ENCODE measurements at places on chromosomes 12 and 14.

GRCh38 chr12:85440271-85440670 is 160.3 kb downstream of the ALX1 start:
- H3K27ac ChIP-seq = no peak overlapping the region
- no peak for DNase-seq
- H3K4me1 ChIP-seq = no peaks in the 10 kb centered on the region
- H3K27me3 ChIP-seq = no peaks in the 10 kb centered on the region

DNA sequence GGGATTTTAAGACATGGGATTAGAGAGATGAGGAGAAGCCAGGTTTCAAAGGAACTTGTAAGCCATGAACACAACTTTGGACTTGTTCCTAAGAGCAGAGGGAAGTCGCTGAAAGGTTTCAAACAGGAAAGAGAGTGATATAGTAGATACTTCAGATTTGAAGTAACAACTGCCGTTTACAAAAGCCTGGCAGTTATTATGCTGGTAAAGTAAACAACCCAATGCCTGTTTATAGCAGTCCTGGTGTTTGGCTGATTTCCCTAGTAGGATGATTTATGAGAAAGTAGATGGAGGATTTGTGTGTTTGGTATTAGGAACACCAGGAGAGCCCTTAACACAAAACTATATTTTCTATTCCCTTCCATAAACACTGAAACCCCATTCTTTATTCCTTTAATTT is 285.7 kb downstream of the RMST start:
- H3K27me3 ChIP-seq = no peaks in the 10 kb centered on the region
- no peak overlapping the region for H3K27ac ChIP-seq
- DNase-seq = no peak
- no peaks in the 10 kb centered on the region for H3K4me1 ChIP-seq

GRCh38 chr14:66629499-66629898 is 121.6 kb downstream of the GPHN start:
- no peaks in the 10 kb centered on the region for H3K27me3 ChIP-seq
- H3K36me3 ChIP-seq = no peaks in the 10 kb centered on the region
- no peak overlapping the region for H3K27ac ChIP-seq
- H3K4me3 ChIP-seq = no peak overlapping the region
- no peaks in the 10 kb centered on the region for H3K4me1 ChIP-seq
- no peak for DNase-seq

DNA sequence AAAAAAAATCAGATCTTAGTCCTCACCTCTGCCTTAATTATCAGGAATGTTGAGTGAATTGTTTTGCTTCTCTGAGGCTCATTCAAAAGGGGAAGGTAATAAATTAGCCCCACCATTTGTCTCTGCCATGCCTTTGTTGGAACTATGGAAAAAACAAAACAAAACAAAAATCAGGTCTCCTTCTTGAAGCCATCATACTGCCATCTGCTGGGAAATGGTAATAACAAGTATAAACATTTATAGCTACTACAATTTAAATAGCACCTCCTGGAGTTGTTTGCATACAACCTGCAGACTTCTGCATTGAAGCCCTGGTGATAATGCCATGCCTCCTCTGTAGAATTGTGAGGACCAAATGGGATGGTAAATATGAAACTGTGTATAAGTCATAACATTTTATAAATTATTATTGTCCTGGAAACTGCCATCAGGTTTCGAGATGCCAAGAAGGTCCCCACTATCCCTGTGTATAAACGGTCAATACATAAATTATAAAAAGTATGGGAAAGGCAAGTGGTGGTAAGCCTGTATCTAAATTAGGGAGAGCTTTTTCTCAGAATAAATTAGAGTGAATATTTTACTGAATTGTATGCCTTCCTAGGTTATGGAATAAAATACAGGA is 87.2 kb upstream of the FGD4 start:
- peaks cover 3% of the 10 kb centered on the region for H3K4me1 ChIP-seq
- H3K4me3 ChIP-seq = no peak overlapping the region
- no peak for DNase-seq
- no peaks in the 10 kb centered on the region for H3K27me3 ChIP-seq
- no peak overlapping the region for H3K27ac ChIP-seq
- no peaks in the 10 kb centered on the region for H3K36me3 ChIP-seq

DNA sequence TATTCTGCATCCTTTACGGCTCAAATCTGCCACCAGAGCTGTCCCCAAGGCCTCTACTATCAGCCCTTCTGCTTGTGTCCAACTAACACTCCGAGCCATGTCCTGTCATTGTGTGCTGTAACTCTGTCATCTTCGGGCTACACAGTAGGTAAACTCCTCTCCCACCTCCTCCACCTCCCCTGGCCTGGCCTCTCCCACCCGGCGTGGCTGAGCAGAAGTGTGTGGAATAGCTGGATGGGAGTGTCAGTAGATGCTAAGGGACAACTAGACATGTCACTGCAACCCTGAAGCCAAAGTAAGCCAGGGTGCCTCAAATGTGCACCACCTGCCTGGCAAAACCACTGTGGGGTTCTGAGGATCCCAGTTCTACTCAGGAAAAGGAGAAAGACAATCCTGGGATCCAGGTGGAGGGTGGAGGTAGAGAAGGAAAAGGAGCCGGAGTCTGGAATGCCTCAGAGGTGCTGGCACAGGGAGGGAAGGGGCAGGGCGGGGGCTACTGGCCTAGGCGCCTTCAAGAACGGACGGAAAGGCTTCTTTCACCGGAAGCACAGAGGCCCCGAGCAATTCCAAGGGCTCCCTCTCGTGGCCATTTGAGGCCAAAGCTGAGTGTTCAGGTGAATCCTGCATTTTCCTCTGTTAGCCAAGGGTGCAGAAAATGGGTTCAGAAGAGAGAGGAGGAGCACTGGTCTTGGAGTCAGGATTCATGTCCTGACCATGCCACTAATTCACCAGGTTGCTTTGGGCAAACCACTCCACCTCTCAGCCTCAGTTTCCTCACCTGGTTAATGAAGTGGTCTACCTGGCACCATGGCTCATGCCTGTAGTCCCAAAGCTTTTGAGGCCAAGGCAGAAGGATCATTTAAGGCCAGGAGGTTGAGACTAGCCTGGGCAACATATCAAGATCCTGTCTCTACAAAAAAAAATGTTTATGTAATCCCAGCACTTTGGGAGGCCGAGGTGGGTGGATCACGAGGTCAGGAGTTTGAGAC is 20.5 kb upstream of the FAM181A start:
- no peak overlapping the region for H3K4me3 ChIP-seq
- H3K36me3 ChIP-seq = no peaks in the 10 kb centered on the region
- H3K27ac ChIP-seq = no peak overlapping the region
- H3K4me1 ChIP-seq = peaks cover 5% of the 10 kb centered on the region
- H3K27me3 ChIP-seq = no peaks in the 10 kb centered on the region

GRCh38 chr12:58922849-58923248 is 2.5 kb upstream of the LRIG3 start:
- no peaks in the 10 kb centered on the region for H3K36me3 ChIP-seq
- DNase-seq = no peak
- H3K27ac ChIP-seq = no peak overlapping the region
- H3K4me3 ChIP-seq = no peak overlapping the region
- peaks cover 8% of the 10 kb centered on the region for H3K27me3 ChIP-seq
- peaks cover 4% of the 10 kb centered on the region for H3K4me1 ChIP-seq

GRCh38 chr12:1559676-1560091 is 34.7 kb downstream of the FBXL14 start:
- no peaks in the 10 kb centered on the region for H3K36me3 ChIP-seq
- peaks cover under 1% of the 10 kb centered on the region for H3K27me3 ChIP-seq

GRCh38 chr12:124032265-124032886 is 59.4 kb downstream of the ZNF664 start:
- peaks cover 14% of the 10 kb centered on the region for H3K27me3 ChIP-seq
- DNase-seq = peak; percentile 5
- no peaks in the 10 kb centered on the region for H3K36me3 ChIP-seq
- no peaks in the 10 kb centered on the region for H3K4me1 ChIP-seq

DNA sequence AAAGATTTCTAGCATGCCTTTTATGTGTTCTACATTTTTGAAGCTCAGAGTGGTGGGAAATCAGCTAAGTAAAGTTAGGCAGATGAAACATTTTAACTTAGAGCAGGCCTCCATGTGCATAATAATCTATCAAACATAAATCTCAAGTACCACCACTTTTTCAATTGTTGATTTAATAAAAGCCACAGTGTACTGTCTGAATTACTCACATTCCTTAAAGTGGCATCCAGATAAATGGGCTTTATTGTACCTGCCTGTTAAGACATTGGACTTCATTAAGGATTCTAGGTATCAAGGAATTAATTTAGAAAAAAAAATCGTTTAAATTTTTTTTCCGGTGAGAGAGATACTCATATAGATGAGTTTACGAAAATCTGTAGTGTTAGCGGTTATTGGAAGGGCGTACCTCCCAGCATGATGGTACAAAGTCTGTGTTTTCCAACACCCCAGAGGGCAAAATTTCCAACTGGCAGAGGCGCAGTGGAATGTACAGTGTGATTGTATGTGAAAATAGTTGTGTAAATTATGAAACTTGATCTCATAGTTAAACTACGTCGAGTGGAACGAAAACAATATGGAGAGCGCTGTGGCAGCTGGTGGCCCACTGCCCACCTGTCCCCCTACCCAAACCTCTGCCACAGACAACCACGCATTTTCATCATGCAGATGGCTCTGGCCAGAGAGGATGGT is 25.0 kb downstream of the ELK3 start:
- DNase-seq = no peak
- H3K4me3 ChIP-seq = no peak overlapping the region
- H3K36me3 ChIP-seq = peaks cover 25% of the 10 kb centered on the region
- H3K27ac ChIP-seq = no peak overlapping the region

DNA sequence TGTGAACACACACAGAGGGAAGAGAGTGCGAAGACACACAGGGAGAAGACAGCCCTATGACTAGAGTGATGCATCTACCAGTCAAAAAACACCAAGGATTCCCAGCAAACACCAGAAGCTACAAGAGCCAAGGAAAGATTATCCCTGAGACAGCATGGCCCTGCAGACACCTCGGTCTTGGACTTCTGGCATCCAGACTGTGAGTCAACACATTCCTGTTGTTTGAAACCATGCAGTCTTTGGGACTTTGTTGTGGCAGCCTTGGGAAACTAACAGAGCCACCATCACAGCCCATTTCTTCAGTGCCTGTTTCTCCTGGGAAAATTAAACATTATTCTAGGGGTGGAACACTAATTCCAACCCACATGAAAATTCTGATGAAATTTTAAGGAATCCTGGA is 220.6 kb downstream of the GXYLT1 start:
- no peaks in the 10 kb centered on the region for H3K4me1 ChIP-seq
- no peaks in the 10 kb centered on the region for H3K36me3 ChIP-seq
- H3K27me3 ChIP-seq = no peaks in the 10 kb centered on the region
- DNase-seq = no peak
- H3K27ac ChIP-seq = no peak overlapping the region
- no peak overlapping the region for H3K4me3 ChIP-seq

GRCh38 chr12:4775936-4776335 is 55.7 kb downstream of the GALNT8 start:
- no peaks in the 10 kb centered on the region for H3K36me3 ChIP-seq
- no peaks in the 10 kb centered on the region for H3K4me1 ChIP-seq
- no peaks in the 10 kb centered on the region for H3K27me3 ChIP-seq

GRCh38 chr12:80861641-80862378 is 75.9 kb downstream of the LIN7A start:
- no peaks in the 10 kb centered on the region for H3K4me1 ChIP-seq
- no peak overlapping the region for H3K4me3 ChIP-seq
- H3K27me3 ChIP-seq = no peaks in the 10 kb centered on the region
- no peak overlapping the region for H3K27ac ChIP-seq
- no peaks in the 10 kb centered on the region for H3K36me3 ChIP-seq

DNA sequence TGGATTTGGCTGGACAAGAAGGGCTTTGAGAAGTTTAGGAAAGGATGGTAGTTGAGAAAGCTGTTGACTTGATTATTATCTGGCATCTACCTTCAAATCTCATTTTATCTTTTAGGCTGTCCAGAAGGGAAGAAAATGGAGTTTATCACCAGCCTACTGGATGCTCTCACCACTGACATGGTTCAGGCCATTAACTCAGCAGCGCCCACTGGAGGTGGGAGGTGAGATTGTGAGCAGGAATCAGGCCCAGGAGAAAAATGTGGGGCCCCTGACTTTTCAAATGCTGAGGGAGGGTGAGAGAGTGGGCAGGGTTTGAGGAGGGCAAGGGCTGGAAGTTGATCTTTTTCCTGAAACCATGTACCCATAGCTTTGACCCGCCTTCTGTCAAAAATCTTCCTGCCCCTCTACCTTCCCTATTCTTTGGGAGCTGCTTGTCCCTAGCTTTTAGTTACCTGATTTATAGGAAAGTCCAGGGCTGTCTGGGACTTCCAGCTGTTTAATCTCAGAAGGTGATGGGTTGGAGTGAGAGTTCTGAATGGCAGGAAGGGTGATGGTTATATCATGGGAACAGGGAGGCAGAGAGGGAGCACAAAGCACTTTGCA is 134.2 kb downstream of the SMOC1 start:
- no peak overlapping the region for H3K27ac ChIP-seq
- no peak for DNase-seq
- H3K4me1 ChIP-seq = no peaks in the 10 kb centered on the region
- no peaks in the 10 kb centered on the region for H3K27me3 ChIP-seq

DNA sequence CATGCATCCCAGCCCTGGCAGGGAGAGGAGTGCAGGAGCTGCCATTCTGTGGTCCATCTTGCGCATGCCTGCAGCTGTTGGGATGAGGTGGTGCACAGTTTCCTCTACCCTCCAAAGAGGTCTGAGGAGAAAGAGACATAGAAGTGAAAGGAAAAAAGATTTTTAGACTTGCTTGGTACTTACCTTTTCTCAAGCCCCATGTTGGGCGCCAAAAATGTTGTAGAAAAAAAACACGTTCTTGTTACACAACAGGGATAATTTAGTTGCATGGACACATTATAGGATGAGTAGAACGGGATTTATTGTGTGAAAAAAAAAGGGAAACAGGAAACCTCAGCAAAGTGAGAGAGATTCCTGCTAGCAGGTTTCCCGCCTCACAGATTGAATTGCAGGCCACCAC is 244.4 kb upstream of the GARIN2 start:
- DNase-seq = peak; percentile 1
- H3K27ac ChIP-seq = no peak overlapping the region
- no peaks in the 10 kb centered on the region for H3K4me1 ChIP-seq
- H3K4me3 ChIP-seq = peak overlapping the region; percentile 1
- H3K36me3 ChIP-seq = no peaks in the 10 kb centered on the region
- no peaks in the 10 kb centered on the region for H3K27me3 ChIP-seq

GRCh38 chr12:111546758-111547383 is 52.2 kb downstream of the ATXN2 start:
- no peak for DNase-seq
- no peaks in the 10 kb centered on the region for H3K27me3 ChIP-seq
- H3K4me3 ChIP-seq = no peak overlapping the region
- peak overlapping the region; percentile 14 for H3K27ac ChIP-seq
- peaks cover 27% of the 10 kb centered on the region for H3K36me3 ChIP-seq

GRCh38 chr14:51382506-51382905 is 142.5 kb downstream of the TMX1 start:
- no peaks in the 10 kb centered on the region for H3K27me3 ChIP-seq
- no peaks in the 10 kb centered on the region for H3K36me3 ChIP-seq
- no peak overlapping the region for H3K27ac ChIP-seq
